ENCODE measurements at places on chromosomes 16 and 17.

GRCh38 chr17:43695970-43696865 is 34.5 kb upstream of the MEOX1 start:
- peak; percentile 81 for DNase-seq

DNA sequence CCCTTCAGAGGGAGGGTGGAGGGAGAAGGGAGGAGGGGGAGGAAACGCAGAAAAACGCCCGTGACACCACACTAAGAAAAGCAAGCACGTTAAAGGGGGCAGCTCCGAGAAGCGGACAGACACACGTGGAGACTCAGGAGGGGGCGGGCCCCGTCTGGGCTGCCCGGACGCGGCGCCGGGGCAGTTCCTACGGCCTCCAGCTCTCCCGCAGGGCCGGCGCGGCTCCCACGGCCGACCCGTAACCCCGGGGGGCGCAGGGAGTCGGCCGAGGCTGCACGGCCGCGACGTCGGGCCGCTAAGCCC is 362 bp downstream of the KLHDC4 start:
- DNase-seq, result no peak

- DNase-seq, result no peak
Observed at GRCh38 chr16:89449726-89450335, 40.5 kb downstream of the ANKRD11 start.

DNA sequence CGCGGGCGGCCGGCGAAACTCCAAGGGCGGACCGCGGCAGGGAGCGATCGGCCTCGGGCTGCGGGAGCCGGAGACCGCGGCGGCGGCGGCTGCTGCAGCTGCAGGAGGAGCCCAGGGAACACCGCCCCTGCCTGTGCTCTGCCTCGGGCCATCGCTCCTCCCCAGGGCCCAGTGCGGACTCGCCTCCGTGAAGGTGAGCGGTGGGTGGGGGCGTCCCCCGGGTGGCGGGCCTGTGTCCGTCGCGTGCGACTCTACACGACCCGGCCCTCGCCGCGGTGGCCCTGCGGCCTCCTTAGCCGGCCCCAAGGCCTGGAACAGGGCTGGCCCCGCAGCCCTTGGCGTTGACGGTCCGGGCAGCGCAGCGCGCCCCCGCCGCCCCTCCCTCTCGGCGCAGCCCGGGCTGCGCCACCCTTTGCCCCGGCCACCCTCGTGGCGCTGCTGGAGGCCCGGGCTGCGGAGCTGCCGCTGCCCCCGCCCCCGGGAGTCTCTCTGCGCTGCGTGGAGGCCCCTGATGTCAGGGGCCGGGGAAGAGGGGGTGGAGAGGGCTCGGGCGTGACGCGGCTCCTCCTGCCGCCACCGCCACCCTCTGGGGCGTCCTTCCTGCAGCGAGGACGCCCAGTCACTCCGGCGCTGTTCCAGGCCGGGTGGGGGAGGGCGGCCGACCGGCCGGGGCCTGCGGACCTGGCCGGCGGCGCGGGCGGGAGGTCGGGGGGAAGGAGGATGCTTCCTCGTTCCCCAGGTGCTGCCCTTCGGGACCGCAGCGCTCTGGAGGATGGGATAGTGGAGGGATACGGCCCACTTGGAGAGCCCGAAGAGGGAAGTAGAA is 485 bp downstream of the DYNLL2 start:
- peak; percentile 79 for DNase-seq

GRCh38 chr17:73042809-73043685 is 49.4 kb downstream of the SLC39A11 start:
- DNase-seq, result no peak

- DNase-seq, result no peak
Observed at GRCh38 chr16:27098366-27099049, 31.8 kb downstream of the C16orf82 start.

DNA sequence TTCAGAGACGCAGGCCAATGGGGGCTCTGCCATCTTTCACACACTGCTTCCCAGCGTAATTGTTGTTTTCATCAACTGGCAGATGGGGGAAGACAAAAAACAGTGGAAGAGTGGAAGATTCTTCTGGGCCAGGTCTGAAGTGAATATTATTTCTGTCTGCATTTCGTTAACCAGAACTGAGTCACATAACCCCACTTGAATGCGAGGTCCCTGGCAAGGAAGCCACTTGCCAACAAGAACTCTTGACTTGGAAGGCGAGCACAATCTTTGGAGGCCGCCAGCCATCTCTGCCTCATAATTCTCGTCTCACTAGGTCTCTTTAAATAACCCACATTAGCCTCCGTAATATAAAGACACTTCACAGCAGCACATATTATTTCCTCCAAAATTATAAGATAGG is 75.4 kb downstream of the CYB561 start:
- no peak for DNase-seq

- DNase-seq, result no peak
Observed at GRCh38 chr17:18377437-18378204, at the start of gene EVPLL. Gene EVPLL (plus strand): TSS chr17:18377778. CDS start chr17:18380938, 3,160 bp downstream.

DNA sequence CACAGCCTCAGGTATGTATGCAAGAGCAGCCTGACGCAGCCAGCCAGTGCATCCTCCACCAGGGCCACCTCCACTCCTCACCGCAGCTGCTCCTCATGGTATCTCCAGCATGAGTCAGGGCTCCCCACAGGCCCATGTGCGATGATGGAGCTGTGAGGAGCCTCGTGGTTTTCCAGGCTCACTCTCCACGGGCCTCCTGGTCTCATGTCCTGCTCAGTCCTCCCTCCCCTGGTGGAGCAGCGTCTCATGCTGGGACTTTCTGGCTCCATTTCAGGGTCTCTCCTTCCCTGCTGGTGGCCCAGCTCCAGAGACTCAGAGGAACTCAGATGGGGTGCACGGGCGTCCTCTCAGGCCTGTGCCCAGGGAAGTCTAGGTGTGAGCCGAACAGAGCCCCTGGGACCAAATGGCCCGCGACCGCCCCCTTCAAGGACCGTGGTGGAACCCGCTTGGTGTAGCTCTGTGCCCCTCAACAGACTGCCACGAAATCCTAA is 70.4 kb downstream of the METRNL start:
- no peak for DNase-seq

DNA sequence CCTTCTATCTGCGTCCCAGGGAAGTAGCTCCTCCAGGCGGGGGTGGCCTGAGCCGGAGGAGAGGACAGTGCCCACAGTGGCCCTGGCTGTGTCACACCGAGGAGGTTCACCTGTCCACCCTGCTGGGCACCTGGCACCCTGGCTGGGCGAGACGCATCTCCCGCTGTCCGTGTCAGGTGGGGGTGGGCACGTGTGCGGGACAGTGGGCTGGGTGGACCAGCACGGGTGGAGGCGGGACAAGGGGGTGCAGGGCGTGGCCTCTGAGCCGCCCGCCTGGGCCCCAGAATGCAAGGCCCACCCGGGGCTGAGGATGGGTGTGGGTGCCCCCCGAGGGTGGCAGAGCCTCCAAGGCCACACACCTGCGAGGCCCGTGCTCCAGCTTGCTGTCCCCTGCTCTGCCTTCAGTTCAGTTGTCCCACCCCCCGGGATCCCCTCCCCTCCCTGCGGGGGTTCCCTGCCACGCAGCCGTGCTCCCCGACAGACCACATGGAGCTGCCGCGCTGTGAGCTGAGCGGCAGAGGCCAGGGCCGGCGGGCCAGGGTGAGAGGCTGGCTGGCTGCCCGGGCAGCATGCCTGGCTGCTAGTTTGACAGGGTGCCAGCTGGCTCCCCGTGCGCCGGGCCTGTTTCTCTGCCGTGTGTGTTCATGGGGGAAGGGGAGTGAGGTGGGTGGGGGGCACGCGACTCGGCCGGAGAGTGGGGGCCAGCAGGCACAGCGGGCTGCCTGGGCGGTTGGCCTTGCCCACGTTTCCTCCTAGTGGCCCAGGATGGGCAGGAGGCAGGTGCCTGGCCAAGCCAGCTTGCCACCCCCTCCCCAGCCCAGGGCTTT is 33.9 kb downstream of the BAHCC1 start:
- no peak for DNase-seq

DNA sequence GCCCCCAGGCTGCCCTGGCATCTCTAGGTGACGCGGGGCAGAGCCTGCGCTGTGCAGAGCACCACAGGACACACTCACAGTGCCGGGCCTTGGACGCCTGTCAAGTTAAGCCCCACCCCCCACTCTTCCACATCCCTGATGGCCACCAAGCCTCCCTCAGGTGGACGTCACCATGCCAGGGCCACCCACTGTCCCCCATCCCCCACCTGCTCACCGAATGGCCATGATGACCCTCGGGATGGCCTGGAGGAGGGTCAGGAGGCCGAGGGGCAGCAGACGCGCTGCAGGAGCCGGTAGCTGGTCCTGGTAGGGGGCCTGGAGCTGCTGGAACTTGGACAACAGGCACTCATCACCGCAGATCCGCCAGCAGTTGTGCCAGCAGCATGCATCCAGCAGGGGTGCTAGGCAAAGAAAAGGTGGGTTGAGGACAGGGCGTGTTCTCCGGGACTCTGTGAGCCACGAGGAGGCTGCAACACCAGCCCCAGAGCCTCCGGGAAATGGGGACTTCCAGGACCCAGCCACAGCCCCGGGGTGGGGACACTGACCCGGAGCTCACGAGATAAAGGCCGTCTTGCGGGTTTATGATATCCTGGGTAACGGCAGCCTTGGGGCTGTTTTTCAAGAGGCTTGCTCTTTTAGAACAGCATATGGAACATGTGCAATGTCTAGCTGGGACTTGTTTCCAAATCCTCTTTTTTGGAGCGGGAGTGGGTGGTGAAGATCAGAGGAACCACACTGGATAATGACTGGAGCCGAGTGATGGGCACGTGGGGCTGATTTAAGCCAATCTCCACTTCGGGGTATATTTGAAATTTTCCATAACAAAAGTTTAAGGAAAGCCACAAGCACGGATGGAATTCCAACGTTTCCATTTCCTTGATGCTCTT is 11.4 kb downstream of the C16orf95 start:
- no peak for DNase-seq

GRCh38 chr17:83005639-83006038 is 73.8 kb upstream of the METRNL start:
- no peak for DNase-seq

DNA sequence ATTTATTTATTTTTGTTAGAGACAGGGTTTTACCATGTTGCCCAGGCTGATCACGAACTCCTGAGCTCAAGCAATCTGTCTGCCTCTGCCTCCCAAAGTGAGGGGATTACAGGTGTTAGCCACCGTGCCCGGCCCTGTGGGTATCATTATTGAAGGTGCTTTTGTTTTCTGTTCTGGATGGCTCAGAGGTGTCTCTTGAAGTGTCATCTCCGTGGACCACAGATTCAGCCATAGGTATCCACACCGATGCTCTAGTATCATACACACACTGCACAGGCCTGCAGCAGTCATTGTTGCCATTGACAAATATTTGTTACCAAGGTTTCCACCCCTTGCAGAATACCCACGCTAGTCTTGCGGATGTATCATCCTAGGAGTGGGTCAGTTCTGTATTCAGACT is 446.2 kb downstream of the XYLT1 start:
- DNase-seq, result no peak

DNA sequence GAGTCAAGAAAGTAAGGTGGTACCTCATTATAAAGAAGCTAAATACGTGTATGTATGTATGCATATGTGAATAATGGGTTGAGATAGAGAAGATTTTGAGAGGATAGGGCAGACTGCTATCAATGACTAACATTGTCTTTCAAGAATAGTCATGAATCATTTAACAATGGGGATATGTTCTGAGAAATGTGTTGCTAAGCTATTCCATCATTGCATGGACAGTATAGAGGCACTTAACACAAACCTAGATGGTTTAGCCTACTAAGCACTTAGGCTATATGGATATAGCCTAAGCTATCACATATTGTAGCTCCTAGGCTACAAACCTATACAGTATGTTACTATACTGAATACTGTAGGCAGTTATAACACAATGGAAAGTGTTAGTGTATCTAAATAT is 45.2 kb downstream of the TBC1D26 start:
- no peak for DNase-seq

Data from ascending aorta (tissue), 2 donors.